ENCODE measurements at places on chromosomes 5 and 9. TPM values are rescaled to one million over a fixed set of nuclear protein-coding genes. Genes with fewer than 3 reads are reported as not detected.
A peak's percentile ranks its signal among the peaks of the same experiment; 100 is the strongest.

ROR2 gene
- total RNA-seq = 23.2 TPM

DNA sequence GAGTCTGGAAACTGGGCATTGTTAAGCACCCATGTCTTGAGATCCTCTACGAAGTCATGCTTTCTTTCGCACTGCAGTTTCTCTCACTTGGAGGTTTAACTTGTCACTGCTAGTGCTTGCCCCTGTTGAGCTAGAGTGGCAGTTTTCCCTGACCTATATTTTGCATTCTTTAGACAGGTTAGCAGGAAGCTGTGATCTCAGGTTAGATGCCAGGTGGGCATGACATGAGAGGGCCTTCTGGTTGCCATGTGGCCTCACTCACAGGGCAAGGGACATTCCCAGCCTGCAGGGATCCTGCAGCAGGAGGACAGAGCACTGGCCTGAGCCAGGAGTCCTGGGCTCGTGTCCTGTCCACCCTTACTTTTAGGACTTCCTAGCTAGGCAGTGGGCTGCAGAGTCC lies 28.6 kb downstream of the SLC36A1 start:
- DNase-seq = no peak

GRCh38 chr9:109478665-109479380 lies 19.3 kb downstream of the PTPN3 start:
- no peak for DNase-seq

SERF1A gene
- total RNA-seq = 43.7 TPM

MYMK gene
- total RNA-seq = not detected

- no peak for DNase-seq
Measured at GRCh38 chr5:2187687-2188086, 305.0 kb upstream of the IRX4 start.

LCN15 gene
- 6.4 TPM for total RNA-seq

GRCh38 chr9:40884072-40884901 lies 244.2 kb downstream of the FOXD4L6 start:
- DNase-seq = no peak

DNA sequence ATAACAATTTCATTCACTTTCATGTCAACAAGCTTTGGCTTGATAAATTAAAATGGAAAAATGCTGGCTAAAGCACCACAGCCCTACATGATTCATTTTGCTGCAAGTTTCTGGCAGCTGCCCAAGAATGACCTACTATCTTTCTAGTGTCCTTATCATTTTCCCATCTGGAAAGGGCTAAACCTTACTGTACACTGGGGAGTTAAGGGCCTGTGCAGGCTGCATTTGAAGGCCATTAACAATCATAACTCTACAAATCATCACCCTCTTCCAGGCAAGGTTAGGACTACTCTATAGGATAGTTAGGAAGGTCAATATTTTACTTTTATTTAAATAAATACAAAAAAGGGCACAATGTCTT lies 579.7 kb upstream of the ZNF608 start:
- DNase-seq = peak; percentile 23

DNA sequence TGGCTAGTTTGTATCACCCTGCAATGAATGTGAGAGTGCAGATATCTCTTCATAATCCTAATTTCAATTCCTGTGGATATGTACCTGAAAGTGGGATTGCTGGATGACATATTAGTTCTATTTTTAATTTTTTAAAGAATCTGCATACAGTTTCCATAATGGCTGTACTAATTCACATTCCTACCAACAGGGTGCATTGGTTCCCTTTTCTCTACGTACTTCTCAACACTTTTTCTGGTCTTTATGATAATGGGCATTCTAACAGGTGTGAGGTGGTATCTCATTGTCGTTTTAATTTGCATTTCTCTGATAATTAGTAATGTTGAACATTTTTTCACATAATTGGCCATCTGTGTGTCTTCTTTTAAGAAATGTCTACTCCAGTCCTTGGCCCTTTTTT lies 927.5 kb downstream of the DTWD2 start:
- no peak for DNase-seq

GRCh38 chr5:137995077-137995748 lies 37.7 kb downstream of the FAM13B start:
- no peak for DNase-seq

DNA sequence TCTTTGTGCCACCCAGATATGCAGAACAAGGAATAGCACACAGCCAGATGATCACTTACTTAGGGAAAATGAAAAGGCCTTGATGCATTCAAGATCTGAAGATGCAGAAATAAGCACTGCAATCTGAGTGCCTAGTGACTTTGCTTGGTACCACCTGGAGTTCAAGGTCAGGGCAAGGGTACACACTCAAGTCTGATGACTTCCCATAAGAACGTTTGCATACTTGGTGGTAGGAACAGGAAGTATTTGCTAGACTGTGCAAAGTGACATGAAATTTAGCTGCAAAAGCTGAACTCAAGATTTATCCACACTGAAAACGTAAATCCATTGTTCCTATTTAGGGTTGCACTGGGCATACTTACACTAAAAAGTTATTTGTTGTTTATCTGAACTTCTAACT lies 177.1 kb downstream of the PIK3R1 start:
- no peak for DNase-seq

DNA sequence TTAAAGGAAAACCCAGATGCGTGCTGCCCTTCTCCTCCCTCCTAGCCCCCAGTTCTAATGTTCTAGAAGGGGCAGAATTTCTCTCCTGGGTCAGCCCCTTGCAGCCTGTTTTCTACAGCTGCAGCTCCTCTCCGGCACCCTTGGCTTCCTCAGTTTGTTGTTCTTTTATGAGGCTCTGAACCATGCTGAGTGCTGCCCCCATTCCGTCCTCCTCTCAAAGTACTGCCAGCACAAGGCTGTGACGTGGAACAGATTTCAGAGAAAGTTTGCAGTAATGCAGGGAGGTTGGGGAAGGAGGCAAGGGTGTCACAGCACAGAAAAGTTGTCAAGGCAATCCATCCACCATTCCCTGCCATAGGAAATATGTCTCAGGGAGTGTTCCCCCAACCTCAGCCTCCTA lies 63.3 kb downstream of the RGS3 start:
- no peak for DNase-seq

ACOT12 gene
- total RNA-seq = not detected

DNA sequence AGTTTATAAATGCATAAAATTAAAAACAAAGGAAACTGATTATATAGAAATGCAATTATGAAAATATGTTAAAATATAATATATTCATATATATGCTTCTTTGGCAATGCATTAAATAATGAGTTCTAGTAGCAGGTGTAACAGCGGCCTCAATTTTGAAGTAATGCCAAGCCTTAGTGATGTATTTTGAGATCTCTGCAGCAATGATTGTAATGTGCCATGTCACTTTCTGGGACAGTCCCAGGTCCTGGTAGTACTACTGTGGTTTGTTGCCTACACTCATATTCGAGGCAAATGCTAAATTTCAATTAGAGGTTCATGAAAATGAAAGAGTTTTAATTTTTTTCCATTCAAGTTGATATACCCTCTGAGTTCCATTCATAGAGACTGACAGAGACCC lies 75.8 kb upstream of the ORM1 start:
- no peak for DNase-seq

CEP72 gene
- total RNA-seq = 4.2 TPM

- DNase-seq = no peak
Measured at GRCh38 chr9:4742246-4742645, 1.2 kb upstream of the AK3 start.

- no peak for DNase-seq
Measured at GRCh38 chr9:89972535-89972934, 367.7 kb downstream of the GADD45G start.

DNA sequence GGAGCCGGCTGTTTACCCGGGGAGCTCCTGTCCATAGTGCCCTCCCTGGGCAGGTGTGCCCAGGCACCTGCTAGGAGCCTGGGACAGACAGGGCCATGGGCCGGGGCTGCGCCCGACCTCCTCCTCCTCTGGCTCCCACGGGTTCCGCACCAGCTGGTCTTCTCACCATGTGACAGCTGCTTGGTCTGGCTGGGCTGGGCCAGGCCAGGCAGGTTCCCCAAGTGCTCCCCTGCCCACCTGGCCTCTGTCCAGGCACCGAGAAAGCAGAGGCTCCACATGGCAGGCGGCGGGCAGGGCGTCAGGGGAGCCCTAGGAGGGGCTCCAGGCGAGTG lies 60.0 kb downstream of the OLFM1 start:
- no peak for DNase-seq

DNA sequence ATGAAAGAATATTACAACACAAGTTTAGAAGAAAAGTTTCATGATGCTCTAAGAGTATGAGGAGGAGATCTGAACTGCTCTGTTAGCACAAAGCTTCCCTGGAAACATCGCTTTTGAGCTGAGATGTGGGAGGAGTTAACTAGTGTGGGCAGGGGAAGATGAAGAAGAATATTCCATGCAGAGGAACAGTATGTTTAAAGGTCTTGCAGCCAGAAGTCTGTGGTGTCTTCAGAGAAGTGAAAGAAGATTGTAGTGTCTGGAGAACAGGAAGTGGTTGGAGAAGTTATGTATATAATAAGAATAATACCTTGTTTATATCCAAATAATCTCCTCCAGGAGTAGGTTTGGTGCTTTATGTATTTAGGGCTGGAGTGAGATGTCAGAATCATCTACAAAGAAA lies 406.7 kb downstream of the MAN2A1 start:
- no peak for DNase-seq

- no peak for DNase-seq
Measured at GRCh38 chr9:132673355-132673754, 3.1 kb downstream of the GTF3C4 start.

- no peak for DNase-seq
Measured at GRCh38 chr5:61053937-61054336, 108.3 kb downstream of the SMIM15 start.

DNA sequence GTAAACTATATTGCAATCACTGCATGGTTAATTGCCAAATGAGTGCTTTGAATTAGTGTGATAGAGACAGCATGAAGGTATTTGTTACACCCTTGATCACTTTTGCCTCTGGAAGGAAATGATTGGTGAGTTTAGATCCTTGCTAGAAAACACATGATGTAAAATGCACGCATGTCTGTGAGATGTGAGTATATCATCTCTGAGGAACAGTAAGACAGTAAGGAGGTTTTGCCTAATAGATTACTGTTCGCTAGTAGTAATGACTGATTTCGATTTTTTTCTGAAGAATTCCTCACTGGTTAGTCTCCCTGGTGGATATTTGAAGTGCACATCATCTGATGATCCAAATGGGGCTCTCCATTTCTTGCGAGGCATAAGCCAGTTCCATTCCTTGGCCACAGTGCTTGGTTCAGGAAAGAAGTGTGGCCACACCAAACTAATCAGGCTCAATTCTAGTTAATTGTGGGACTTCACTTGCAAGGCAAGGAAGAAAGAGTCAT lies 156.4 kb upstream of the ADRA1B start:
- no peak for DNase-seq

FBXW2 gene
- 23.3 TPM for total RNA-seq

DNA sequence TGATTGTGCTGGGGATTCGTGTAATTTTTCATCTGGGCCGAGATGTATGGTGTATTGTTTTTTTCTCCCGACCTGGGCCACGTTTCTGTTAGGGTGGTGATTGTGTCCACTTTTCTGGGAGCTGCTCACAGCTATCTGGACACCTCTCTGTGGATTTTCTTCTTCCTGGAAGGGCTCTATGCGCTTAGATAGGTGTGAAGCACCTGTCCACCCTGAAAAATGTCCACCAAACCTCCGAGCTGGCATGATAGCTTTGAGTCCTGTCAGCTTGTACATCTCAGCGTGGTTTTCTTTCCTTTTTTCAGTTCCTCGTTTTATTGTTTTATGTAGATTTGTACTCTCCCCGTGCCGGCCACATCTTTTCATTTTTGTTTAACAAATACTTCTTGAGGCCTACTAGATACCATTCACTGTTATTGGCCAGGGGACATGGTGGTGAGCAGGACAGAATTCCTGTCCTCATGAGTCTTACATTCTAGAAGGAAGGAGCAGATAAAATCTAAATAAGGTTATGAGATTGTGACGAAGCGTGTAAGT lies 1.1 kb downstream of the UGCG start:
- DNase-seq = peak; percentile 48

- no peak for DNase-seq
Measured at GRCh38 chr9:135883410-135884089, 23.8 kb downstream of the CAMSAP1 start.

DNA sequence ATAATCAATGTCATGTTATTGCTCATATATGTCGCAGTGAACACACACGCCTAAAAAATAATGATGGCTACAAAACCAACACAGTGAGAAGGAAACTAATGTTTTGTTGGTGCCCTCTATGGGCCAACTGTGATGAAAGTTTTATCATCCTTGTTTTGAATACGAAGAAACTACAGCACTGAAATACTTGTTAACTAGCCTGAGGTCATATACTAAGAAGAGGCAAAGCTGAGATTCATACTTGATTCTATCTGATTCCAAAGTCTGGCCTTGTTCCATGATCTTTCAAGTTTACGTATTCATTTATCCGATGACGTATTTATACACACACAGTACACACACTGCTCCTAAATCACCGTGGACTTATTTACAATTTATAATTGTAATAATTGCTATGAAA lies 16.1 kb upstream of the DRD1 start:
- no peak for DNase-seq

PCDHA1 gene
- not detected for total RNA-seq

DNA sequence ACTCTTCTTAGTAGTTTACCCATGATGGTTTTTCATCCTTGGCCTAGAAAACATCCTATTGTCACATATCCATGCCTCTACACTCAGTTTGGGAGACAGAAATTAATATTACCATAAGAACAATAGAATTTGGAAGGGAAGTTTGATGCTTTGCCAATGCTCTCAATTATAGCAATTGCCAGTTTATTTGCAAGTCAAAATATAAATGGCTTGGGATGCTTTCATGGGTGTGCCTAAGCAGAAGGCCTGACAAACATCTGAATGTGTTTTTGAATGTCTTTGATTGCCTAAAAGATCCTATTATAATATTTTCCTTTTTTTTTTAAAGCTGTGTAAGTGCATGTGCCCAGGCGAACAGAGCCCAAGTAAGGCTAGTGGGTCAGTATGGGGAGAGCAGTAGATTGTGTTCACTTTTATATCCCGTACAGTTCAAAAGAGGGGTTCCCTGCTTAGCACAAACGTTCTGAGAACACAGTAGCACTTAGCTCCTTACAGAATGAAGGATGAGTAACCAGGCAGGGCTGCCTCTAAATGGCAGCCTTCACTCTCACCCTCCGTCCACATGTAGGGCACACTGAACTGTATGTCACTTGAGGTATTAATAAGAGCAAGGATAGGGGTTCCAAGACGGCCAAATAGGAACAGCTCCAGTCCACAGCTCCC lies 56.0 kb upstream of the AGXT2 start:
- no peak for DNase-seq

DNA sequence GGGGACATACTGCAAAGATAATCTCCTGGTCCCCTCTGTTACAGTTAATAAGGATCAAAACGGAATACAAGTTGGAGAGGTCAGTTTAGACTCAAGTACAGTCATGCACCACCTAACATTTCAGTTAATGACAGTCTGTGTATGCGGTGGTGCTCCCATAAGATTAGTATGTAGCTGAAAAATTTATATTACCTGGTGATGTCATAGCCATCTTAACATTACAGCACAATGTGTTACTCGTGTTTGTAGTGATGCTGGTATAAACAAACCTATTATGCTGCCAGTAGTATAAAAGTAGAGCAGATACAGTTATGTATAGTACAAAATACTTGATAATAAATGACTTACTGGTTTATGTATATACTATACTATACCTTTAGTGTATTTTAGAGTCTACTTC lies 207.9 kb downstream of the GDNF start:
- no peak for DNase-seq

GRCh38 chr5:5141625-5142525 lies 1.7 kb downstream of the ADAMTS16 start:
- peak; percentile 32 for DNase-seq
